ELR (cell line): ENCODE measurements at places on chromosomes 5 and 9.
A peak's percentile ranks its signal among the peaks of the same experiment; 100 is the strongest.

DNA sequence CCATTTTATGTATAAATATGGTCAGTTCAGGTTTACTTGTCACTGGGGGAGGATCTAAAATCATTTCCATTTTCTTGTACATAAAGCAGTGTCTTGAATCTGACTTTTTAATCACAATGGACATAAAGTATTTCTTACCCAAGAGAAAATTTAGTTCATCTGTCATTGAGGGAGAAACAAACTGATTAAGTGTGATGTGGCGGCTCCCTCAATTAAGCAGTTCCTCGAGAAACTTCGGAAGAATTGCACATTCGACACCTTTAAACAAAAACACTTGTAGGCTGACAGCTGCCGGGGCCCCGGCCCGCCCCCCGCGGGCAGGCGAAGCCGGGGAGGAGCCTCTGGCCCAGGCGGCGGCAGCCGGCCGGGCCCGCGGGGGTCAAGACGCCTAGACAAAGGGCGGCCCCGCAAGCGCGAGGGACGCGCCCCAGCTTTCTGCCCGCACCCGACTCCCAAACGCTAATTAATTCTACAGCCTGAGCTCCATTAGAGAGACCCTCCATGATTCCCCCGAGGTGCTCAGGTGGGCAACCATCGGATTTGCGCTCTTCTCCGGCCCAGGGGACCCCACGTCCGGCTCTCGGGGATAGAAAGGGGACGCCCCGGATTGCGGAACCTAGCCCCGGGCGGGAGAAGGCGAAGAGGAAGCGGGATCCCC, 750 bp downstream of the TRIM36 start:
- DNase-seq: peak; percentile 39

GRCh38 chr5:74629326-74629725, 11.2 kb downstream of the ENC1 start:
- DNase-seq: no peak

DNA sequence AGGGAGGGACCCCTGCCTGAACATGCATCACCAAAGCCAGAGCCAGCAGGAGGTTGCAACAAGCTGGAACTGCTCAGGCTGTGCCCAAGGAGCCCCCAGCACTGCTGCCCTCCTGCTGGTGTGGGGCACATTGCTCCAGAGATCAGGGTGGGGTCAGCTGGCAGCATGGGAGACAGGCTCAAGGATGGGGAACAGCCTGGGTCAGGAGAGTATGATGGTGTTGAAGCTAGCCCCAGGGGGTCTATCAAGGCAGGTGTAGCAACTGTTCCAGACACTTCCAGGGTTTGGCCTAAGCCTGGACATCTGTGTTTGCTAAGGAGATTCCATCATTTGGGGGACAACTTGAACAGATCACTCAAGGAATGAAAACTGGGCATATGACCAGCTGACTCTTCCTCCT, 133.1 kb downstream of the ATPSCKMT start:
- no peak for DNase-seq

DNA sequence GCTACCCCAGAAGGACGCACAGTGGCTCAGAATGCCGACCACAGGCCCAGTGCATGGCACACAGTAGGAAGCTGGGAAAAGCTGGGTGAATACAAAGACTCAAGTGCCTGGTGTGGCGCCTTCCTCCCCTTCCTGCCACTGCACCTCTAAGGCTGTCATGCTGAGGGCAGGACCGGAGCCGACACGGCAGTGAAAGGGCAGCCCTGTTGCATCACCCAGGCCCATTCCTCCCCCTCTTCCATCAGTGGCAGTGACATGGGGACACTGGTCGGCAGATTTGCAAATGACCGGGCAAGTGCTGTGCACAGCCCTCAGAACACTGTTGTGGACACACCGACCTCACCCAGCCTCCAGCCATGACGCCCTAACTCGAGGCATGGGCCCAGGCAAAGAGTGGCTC, 84.0 kb downstream of the STK10 start:
- DNase-seq: no peak

- DNase-seq: no peak
These were observed 137.0 kb downstream of the WDR41 start for GRCh38 chr5:77355080-77355479.

GRCh38 chr5:106797996-106798395, 872.7 kb downstream of the EFNA5 start:
- no peak for DNase-seq

- no peak for DNase-seq
These were observed 21.4 kb downstream of the KIF2A start for GRCh38 chr5:62327138-62328053.

DNA sequence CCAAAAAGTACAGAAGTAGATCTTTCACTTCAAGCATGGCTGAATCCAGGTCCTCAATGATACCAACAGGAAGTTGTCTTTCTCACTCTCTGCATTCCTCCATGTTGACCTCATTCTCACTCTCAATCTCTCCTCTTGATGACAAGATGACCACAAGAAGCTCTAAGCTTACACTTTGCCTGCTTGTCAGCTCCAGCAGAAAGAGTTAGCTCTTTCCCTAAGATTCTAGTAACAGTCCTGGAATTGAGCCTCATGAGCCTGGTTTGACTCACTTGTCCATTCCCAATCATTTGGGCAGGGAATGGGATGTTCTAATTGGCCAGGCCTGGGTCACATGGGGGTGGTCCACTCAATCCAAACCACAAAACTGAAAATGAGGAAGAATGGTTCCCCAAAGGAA, 3.3 kb upstream of the CLTA start:
- peak; percentile 88 for DNase-seq

DNA sequence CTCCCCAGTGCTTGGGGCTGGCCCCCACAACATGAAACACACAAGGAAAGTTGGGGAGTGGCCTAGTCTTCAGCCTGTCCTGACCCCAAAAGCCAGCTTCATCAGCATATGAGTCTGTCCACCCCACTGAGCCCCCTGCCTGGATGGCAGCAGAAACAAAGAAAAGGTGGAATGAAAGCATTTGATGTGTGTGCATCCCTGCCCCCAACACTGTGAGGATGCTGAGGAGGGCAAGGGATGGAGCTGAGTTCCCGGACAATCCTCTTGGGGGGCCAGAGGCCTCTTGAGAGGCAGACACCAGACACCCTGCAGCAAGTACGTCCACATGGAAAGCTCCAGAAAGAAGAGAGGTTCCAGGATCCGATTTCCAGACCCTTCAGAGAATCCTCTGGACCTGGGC, 113.5 kb upstream of the PPP1R26 start:
- no peak for DNase-seq

DNA sequence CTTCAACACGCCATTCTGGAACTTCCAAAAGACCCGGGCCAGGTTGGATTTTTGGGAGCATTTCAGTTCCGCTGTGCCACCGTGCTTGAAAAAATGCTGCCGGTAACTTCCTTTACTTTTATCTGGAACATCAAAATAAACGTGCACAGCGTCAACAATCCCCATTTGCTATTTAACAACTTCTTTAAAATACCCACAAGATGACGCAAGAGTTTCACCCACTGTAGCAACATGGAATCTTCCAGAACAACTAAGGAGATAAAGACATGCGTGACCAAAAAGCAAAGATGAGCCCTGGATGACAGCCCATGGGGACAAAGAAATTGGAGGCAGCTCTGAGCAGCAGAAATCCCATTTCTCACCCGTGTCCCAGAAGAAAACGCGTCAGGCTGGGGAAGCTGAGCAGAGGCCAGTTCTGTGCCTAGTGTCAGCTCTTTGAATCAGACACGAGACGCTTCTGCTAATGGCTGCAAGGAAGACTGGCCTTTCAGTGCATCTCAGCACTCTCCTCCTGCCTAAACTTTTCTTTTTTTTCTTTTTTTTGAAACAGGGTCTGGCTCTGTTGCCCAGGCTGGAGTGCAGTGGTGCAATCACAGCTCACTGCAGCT, 61.3 kb downstream of the SECISBP2 start:
- DNase-seq: no peak
